ENCODE measurements at places on chromosomes 16 and 17.

DNA sequence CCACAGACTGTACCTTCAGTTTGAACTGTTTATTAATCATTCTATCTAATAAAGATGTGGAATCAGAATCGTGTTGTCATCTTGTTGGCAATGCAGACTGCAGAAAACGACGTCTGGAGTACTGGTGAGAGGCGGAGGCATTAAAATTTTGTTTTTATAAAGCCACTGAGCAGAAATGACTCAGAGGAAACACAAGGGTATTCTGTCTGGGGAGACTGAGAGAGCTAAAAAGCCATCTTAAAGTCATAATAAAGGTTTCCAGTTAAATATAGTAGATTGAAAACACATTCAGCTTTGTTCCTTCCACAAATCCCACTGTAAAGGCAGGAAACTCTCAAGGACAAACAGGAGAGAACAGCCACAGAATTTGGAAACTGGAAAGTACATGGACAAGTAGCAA is 74.2 kb downstream of the CPPED1 start:
- DNase-seq, result no peak

DNA sequence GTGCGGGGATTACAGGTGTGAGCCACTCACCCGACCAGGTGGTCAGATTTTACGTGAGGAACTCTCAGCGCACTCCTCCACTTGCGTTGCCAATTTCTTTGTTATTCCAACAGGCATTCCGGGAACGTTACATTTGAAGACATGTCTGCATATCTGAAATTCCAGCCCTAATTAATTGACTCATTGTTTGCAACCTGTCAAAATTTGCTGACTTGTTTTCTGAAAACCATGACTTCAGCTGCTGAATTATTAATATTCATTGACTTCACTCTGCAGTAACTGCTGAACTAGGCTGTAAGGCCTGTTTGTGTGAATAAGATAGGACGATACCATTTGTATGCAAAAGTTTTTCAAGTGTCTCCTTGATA is 16.6 kb downstream of the G6PC1 start:
- DNase-seq, result no peak

DNA sequence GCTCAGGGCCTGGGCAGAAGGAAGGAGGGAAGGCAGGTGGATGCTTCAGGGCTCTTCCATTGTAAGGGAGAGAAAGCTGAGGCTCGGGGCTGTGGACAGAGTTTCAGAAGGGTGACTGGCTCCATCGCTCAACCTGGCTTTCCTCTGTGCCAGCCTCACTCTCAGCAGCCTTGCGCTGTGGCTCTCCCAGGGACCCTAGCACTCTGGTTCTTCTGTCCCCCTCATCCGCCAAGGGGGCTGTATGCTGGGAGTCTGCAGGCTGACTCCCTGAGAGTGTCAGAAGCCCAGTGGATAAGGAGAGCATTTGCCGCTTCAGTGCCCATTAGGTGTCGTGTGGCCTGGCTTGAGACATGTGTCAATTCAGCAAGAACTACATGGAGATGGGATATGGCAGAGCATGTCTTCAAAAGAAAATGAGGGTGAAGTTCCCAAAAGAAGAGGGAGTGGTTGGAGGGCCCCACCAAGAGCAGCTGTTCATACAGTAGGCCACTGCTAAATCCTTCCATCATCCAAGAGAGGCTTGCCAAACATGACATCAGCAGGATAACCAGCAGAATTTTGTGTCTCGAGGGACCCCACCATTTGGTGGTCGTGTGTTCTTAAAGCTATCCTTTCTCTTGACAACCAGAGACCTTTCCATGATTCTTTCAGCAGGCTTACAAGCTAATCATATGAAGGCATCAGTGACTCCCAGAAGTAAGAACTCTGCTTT is 148.2 kb downstream of the IRX5 start:
- no peak for DNase-seq

DNA sequence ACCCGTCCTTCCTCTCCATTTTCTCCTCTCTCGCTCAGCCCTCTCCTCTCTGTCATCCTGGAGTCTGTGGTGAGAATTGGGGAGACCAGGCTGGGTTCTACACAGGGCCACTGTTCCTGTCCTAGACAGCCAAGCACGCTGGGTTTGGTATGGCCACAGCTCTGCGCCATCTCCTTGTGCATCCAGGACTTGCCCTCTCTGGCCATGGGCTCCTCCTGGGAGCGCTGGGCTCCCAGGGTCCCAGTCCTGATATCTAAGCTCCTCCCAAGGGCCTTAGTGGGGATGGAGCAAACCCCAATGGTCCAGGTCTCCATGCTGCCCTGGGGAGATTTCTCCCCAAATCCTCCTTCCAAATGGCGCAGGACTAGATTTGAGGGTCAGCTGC is 27.2 kb upstream of the ITGA3 start:
- DNase-seq, result no peak

DNA sequence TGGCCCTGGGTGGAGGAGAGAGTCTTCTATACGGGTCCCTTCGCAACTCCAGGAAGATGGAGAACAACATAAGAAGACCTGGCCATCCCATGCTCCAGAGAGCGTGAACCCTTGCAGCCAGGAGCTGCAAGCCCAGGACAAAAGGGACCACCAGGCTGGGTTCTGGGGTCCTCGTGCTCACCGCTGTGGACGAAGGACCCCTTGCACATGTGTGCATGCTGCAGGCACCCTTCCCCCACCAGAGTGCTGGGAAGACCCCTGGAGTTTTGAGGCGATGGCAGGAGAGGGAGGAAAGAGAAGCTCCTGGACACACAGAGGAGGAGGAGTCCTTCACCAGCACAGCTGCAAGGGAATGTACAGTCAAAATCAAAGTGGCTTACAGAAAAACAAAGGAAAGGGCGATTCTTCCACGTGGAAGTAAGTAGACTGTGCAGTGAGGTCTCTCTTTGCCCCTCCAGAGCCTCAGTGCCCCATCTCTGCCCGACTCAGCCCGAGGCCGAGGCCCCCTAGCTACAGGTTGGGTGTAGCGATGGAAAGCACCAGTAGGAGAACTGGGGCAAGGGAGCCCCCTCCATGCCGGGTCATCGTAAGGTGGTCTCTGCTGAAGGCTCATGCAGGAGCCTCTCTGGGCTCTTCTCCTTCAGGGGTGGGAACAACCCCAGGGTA is 51.3 kb downstream of the PIMREG start:
- DNase-seq, result no peak

GRCh38 chr16:87853411-87854052 is 15.8 kb downstream of the SLC7A5 start:
- DNase-seq, result no peak

GRCh38 chr17:7982173-7982572 is 20.2 kb upstream of the GUCY2D start:
- no peak for DNase-seq

- no peak for DNase-seq
These were observed 14.0 kb downstream of the SRCIN1 start for GRCh38 chr17:38591759-38592241.

GRCh38 chr17:81491761-81492160 is 20.8 kb downstream of the ACTG1 start:
- DNase-seq, result no peak

GRCh38 chr17:46125831-46126230 is 67.4 kb downstream of the KANSL1 start:
- DNase-seq, result no peak

GRCh38 chr16:67199011-67199807 is at the start of gene ELMO3:
ELMO3 (plus strand) TSS chr16:67199131; CDS start chr16:67199327, 196 bp downstream.
- DNase-seq, result no peak

DNA sequence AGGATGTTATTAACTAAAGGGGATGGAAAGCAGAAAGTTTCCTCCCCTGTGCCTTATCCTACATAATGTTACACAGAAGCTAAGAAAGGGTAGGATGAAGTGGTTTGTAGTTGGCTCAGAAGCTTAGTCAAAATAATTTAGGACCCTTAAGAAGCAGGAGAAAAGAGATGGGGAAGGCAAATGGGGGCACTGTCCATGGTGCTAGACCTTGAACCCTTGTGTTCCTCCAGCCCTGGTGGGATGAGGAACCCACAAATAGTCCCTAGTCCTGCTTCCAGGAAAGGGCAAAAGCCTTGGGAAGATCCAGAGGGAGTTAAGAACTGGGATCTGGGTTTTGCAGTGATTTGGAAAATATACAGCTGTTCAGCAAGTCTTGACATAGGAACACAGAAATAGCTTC is 54.5 kb downstream of the SLC5A11 start:
- DNase-seq, result no peak

DNA sequence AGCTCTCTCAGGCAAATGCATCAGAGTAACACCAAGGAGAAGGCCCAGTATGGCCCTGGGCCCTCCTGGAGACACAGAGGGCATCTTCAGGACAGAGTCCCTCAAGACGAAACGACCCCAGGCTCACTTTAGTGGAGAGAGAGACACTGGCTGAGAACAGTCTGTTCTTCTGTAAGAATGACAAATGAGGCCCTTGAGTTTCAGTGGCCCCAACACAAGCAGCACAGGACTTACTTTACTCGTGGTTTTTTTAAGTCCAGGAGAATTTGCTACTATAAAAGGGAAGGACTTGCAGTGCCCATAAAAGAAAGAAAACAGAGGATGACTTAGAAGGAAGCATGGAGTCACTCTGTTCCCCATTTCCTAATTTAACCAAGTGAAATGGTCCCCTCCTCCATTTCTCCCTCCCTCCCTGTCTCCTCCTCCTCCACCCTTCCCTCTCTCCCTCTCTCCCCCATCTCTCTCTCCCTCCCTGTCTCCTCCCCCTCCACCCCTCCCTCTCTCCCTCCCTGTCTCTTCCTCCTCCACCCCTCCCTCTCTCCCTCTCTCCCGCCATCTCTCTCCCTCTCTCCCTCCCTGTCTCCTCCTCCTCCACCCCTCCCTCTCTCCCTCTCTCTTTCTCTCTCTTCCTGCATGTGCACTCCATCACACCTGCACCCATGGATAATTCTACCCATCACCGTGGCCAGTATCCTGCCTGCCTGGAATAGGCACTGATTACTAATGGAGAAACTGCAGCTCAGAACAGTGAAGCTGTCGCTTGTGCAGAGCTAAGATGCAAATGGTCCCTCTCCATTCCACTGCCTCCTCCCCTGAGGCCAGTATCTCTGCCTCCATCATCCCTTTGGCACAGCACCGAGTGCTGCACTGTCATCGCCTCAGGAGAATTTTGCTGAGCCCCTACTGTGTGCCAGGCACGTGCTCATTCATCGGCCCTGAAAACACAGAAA is 47.3 kb upstream of the RBFOX3 start:
- no peak for DNase-seq

DNA sequence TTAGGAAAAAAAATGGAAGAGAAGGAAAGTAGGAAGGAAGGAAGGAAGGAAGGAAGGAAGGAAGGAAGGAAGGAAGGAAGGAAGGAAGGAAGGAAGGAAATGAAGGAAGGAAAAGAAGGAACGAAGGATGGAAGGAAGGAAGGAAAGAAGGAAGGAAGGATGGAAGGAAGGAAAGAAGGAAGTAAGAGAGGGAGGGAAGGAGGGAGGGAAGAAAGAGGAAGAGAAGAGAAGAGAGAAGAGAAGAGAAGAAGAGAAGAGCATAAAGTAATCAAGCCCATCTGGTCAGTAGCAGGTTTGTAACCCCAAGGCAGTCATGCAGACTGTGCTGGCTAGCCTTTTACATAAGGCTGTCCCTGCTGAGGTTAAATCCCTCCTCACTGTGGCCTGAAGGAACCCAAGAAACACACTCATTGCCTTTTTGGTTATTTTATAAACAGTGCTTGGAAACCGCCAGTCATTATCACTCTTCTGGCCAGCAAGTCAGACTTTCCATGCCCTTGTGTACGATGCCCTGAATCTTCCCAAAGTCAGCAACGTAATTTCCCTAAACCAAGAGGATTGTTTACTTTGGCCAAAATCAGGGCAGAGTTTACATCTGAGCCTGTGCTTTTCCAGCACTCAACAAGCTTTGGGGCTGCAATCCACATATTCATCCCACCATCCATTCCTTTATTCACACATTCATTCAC is 409.6 kb upstream of the MAF start:
- DNase-seq, result no peak

DNA sequence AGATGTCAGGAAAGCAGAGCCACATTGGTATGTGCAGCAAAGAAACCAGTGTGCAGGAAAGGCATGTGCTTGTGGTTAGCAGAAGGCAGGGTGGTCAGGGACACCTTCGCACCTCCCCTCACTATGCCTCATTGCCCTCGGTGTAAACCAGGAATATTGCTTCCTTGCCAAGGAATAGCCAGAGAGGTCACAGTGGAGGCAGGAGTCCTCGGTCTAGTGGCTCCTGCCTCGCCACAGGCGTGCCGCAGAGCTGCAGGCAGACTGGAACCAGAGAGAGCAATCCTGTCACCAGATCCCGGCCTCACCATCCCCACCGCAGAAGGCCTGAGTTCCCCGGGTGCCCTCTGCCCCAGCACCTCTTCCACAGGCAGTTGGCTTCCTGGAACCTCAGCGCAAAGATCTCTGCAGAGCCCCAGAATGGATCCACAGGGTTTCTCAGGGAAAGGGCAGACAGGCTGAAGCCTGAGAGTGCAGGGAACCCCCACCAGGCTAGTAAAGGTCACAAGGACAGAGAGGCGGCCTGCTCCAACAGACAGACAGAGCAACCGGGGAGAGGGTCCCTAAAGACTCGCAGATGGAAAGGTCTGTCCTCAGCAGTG is 21.6 kb downstream of the CCDC182 start:
- DNase-seq, result no peak

DNA sequence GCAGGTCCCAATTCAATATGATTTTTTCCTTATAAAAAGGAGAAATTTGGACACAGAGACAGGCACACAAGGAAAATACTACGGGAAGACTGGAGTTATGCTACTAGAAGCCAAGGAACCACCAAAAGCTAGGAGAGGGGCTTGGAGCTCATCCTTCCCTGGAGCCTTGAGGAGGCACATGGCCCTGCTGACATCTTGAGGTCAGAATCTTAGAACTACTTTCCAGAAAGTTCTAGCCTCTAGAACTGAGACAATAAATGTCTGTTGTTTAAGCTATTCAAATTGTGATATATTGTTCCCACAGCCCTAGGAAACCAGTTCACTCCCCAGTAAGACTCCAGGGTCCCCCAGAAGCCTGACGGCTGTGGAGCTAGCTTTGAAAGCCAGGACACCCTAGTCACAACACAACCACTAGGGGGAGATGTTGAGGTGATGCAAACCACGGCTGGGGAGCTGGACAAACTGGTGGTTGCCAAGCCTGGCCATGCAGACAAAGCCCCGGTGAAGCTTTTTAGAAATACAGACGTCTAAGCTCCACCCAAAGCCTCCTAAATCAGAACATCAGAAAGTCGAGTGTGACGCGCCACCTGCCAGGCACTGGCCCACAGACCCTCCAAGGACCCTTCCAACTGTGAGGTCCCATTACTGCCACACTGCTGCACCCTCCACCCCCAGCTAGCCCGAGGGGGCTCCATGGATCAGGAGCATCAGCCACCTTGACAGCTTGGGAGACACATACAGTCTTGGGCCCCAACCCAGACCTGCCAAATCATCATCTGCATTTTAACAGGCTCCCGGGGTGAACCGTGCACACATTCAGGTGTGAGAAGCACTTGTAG is 106.4 kb downstream of the SLC39A11 start:
- no peak for DNase-seq

GRCh38 chr17:81478119-81478518 is 34.5 kb downstream of the ACTG1 start:
- DNase-seq, result no peak

Measured in NCI-H1417 treated with DMSO at 0.1 percent for 48 hours (cell line).